Fibroblast of the aortic adventitia (primary cell): ENCODE measurements at places on chromosomes 4 and X.

- DNase-seq: no peak
Measured at GRCh38 chr4:139933541-139933940, 220.4 kb downstream of the MAML3 start.

- peak; percentile 71 for DNase-seq
Measured at GRCh38 chrX:70025464-70025863, 24.3 kb downstream of the AWAT2 start.

- DNase-seq: peak; percentile 69
Measured at GRCh38 chrX:110563282-110563681, 204.6 kb downstream of the RTL9 start.

- DNase-seq: peak; percentile 86
Measured at GRCh38 chrX:21943460-21944135, 3.1 kb downstream of the SMS start.

DNA sequence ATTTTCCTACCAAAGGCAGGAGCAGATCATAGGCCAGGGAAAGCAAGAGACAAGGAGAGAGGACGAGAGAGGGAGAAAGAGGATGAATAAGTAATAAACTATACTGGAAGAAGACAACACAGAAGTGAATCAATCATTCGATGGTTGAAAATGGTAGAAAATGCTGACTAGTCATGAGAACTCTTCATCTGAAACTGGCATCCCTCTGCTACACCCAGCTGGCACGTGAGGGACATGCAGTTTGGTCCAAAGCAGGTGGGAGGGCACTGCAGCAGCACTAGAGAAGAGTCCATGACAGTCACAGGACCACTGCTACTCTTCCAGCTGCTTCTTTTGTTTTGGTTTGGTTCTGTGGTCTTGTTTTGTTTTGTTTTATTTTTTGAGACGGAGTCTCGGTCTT, 74.1 kb downstream of the AFAP1 start:
- DNase-seq: no peak

GRCh38 chr4:17941731-17942130, 79.8 kb downstream of the LCORL start:
- DNase-seq: peak; percentile 16
